ENCODE measurements at places on chromosomes 3 and 15. TPM values are rescaled to one million over a fixed set of nuclear protein-coding genes. Genes with fewer than 3 reads are reported as not detected.
A peak's percentile ranks its signal among the peaks of the same experiment; 100 is the strongest.

CPNE9 gene
- not detected for total RNA-seq

RBP2 gene
- not detected for total RNA-seq

DNA sequence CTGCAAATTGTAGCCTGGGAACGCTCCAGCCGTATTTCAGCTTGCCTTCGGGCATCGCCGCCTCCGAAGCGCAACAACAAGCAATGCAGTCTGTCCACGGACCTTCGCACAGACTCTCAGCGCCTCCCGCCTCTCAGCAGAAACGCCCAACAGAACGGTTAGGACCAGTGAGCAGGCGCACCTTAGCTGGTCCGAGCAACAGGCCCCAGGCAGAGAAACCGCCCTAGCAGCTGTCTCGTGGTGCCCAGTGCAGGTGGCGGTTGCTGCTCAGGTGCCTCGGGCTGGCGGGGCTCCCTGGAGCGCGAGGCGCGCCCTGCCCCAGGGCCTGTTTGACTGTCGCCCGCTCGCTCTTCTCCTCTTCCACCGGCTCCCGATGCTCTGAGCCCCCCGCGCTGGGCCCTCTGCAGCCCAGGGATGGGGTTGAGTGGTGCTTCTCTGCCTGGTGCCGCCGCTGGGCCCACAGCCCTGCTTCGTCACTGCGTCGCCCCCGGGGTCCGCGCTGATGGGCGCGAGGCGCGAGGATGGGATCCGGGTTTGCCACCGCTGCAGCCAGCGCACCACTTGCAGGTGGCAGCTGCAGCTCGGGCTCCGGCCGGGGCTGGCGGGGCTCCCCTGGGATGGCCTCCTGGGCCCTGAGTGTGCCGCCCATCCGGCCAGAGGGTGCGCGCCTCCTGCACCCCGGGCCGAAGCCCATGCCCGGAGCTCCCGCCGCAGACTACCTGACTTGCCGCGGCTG, 268.4 kb upstream of the FRG2C start:
- no peaks in the 10 kb centered on the region for H3K36me3 ChIP-seq
- no peaks in the 10 kb centered on the region for H3K4me1 ChIP-seq
- H3K4me3 ChIP-seq = no peak overlapping the region
- no peak overlapping the region for H3K27ac ChIP-seq

GXYLT2 gene
- total RNA-seq = 0.11 TPM

- no peaks in the 10 kb centered on the region for H3K27me3 ChIP-seq
- DNase-seq = peak; percentile 67
- H3K27ac ChIP-seq = no peak overlapping the region
- H3K4me1 ChIP-seq = peaks cover 7% of the 10 kb centered on the region
- no peak overlapping the region for H3K4me3 ChIP-seq
These were observed 61.3 kb upstream of the LPP start for GRCh38 chr3:188092648-188093047.

DIPK2A gene
- 18.0 TPM for total RNA-seq

GRCh38 chr3:189286916-189287315, 115.1 kb downstream of the TPRG1 start:
- no peaks in the 10 kb centered on the region for H3K36me3 ChIP-seq
- H3K4me3 ChIP-seq = no peak overlapping the region
- peaks cover 36% of the 10 kb centered on the region for H3K4me1 ChIP-seq
- no peak for DNase-seq
- H3K27ac ChIP-seq = no peak overlapping the region

GRCh38 chr15:100531204-100531603, 2.5 kb upstream of the CERS3 start:
- H3K27ac ChIP-seq = no peak overlapping the region
- DNase-seq = no peak
- H3K36me3 ChIP-seq = no peaks in the 10 kb centered on the region
- H3K4me3 ChIP-seq = no peak overlapping the region
- no peaks in the 10 kb centered on the region for H3K27me3 ChIP-seq

- DNase-seq = no peak
- no peak overlapping the region for H3K27ac ChIP-seq
- no peak overlapping the region for H3K4me3 ChIP-seq
- H3K36me3 ChIP-seq = no peaks in the 10 kb centered on the region
These were observed 122.3 kb downstream of the RSL24D1 start for GRCh38 chr15:55074431-55074830.

- no peak for DNase-seq
- no peak overlapping the region for H3K4me3 ChIP-seq
- H3K27me3 ChIP-seq = peaks cover 5% of the 10 kb centered on the region
- no peak overlapping the region for H3K27ac ChIP-seq
These were observed 118.8 kb downstream of the SRGAP3 start for GRCh38 chr3:9130345-9131305.

DNA sequence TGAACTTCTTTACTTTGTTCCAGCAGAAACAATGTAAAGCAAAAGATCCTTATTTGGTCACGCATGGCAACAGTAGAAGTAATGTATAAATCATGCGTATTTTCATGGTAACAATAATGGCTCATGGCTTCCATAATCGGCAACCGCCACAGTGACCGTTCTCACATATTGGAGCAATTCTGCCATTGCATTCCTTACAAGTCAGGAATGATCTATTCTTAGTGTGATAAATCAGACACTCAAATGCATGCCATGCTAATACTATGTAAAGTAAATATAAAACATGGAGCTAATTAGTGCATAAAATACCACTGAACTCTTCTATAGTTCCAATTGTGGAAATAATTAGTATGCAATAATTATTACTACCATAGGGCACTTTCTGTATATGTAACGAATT, 13.5 kb upstream of the CERS3 start:
- H3K27me3 ChIP-seq = no peaks in the 10 kb centered on the region
- H3K4me1 ChIP-seq = peaks cover 3% of the 10 kb centered on the region
- H3K27ac ChIP-seq = no peak overlapping the region
- H3K36me3 ChIP-seq = no peaks in the 10 kb centered on the region
- DNase-seq = no peak

GRCh38 chr15:62107571-62108121, 40.9 kb downstream of the C2CD4A start:
- no peak for DNase-seq
- no peaks in the 10 kb centered on the region for H3K36me3 ChIP-seq
- peaks cover 8% of the 10 kb centered on the region for H3K27me3 ChIP-seq
- H3K4me1 ChIP-seq = peaks cover 14% of the 10 kb centered on the region

DNA sequence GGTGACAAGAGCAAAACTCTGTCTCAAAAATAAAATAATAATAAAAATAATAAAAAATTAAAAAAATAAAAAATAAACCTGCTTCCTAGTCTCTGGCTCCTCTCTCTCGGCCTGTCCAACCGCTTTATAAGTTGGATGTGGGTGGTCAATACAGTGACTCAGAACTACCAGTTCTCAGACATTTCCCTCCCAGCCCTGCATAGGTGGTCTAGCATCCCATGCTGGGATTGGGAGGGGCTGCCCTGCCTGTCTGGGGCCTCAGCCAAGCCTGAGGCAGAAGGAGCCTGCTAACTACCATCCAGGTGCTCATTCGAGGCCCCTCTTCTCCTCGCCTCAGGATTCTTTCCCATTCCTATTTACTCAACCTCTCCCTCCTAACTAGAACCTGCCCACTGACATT, 33.3 kb upstream of the BLM start:
- no peak overlapping the region for H3K4me3 ChIP-seq
- DNase-seq = no peak
- no peaks in the 10 kb centered on the region for H3K27me3 ChIP-seq
- peak overlapping the region; percentile 20 for H3K27ac ChIP-seq

C3orf52 gene
- total RNA-seq = 3.3 TPM

DNA sequence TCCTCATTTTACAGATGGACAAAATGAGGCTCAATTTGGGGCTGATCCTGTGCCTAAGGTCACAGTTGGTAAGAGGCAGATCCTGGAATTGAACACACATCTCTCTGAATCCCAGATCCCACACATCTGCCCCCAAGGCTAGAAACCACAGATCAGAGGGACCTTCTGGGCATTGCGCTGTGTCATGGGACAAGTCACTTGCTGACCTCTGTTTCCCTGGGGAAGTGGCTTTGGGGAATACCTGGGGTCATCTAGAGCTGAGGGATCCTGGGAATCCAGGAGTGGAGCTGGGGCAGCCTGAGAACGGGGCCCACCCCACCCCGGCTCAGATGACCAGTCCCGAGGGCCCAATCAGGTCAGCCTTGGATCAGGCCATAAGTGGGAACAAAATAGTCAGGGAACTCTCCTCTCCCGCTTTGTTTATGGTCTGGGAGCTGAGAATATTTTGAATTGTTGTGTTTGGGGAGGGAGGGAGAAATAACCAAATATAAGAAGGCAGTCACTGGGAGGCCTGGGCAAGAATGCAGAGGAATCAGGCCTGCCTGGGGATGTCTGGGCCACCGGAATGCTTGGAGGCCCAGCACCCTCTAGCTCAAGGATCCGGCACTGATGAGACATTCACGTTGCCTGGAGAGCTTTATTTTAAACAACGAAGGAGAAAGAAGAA, 8.8 kb upstream of the SLC6A6 start:
- no peaks in the 10 kb centered on the region for H3K36me3 ChIP-seq
- peaks cover 9% of the 10 kb centered on the region for H3K4me1 ChIP-seq
- no peak overlapping the region for H3K4me3 ChIP-seq
- no peak for DNase-seq
